HL-60 (cell line): ENCODE measurements at places on chromosomes 7 and 10.

- DNase-seq = no peak
Measured at GRCh38 chr10:129151281-129151680, 315.8 kb upstream of the MGMT start.

- DNase-seq = peak; percentile 13
Measured at GRCh38 chr7:32458025-32458424, 32.2 kb downstream of the LSM5 start.

DNA sequence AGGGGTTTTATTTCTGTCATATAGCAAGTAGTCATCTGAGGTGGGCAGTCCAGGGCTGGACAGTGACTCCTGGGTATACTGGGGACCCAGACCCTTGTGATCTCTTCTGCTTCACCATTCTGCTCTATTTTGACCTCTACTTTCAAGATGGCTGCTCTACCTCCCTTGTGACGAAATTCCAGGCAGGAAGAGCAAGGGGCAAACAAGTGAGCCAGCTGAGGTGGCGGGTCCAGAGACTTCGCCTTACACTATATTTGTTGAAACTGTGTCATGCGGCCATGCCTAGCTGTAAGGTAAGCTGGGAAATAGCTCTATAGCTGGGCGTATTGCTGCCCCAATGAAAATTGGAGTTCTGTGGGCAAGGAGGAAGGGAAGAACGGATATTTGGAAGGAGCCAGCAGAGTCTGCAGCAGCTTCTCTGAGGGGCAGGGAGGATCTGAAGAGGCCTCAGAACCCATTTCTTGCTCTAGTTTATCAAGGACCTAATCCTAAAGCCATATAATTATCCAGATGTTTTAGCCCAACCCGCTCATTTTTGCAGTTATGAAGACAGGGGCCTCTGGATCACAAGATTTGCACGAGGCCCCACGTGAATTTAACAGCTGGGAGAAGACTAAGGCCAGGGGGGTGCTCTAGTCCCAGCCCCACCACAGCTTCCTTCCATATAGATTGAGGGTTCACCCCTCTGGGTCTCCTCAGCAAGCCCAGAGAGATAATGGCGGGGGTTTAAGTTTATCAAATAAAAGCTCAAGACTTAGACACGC lies 7.7 kb upstream of the CPA1 start:
- DNase-seq = no peak

GRCh38 chr7:66847879-66848790 lies 72.9 kb upstream of the TMEM248 start:
- peak; percentile 73 for DNase-seq

DNA sequence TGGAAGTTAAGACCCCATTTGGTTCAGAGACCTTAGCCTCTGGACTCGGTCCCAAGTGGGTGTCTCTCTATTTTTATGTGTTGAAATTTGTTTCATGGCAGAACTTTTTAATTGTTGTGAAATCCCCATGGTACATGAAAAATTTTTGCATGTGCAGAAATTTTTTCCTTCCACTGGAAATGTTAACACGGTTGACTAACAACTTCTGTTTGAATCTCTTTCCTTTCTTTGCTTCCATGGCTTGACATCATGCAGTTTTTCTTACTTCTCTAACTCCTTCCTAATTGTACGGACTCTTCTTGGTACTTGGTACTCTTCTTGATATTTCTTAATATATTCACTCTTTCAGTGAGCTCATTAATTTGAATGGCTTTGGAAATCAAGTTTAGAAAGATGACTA lies 18.3 kb downstream of the MDFIC start:
- no peak for DNase-seq

GRCh38 chr7:37489703-37490102 lies 41.0 kb upstream of the ELMO1 start:
- no peak for DNase-seq

DNA sequence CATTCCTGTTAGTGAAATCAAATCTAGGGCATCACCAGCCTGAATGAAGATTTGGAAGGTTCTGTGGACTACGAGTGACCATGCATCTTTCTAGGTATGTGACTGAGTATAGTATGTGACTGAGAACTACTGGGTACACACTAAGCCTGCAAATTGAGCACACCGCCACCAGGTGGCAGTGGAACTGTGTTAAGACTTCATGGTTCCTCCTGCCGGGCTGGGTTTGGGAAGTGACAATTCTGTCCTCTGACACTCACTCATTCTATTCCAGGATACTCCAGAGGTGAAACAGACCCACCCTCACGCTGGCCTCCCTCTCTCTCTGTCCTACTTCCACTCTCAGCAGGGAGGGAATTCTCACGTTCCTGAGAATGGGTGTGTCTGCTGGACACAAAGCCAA lies 84.0 kb upstream of the TMEM248 start:
- DNase-seq = peak; percentile 77

- DNase-seq = no peak
Measured at GRCh38 chr10:97887399-97887798, 37.8 kb downstream of the GOLGA7B start.

- DNase-seq = peak; percentile 13
Measured at GRCh38 chr7:112556633-112557032, 75.8 kb downstream of the LSMEM1 start.

GRCh38 chr10:110284262-110284661 lies 20.5 kb downstream of the SMNDC1 start:
- no peak for DNase-seq

DNA sequence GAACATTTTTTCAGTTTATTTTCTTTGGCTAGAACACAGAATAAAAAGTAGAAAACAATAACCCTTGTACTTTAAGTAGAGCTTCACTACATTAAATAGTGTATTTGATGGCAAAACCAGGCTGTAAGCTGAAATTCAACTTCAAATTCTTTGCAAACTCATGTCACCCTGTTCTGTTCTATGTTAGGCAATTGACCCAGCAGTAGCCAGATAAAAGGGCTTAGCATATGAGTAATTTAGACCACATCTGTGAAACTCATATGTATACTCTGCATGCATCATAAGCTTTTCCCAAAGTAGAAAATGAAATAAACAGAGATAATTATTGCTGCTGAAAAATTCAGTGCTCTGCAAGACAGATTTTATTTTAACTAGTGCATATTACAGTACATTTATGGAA lies 150.2 kb downstream of the GNAI1 start:
- no peak for DNase-seq

- no peak for DNase-seq
Measured at GRCh38 chr7:39609113-39609934, 14.0 kb upstream of the RALA start.

DNA sequence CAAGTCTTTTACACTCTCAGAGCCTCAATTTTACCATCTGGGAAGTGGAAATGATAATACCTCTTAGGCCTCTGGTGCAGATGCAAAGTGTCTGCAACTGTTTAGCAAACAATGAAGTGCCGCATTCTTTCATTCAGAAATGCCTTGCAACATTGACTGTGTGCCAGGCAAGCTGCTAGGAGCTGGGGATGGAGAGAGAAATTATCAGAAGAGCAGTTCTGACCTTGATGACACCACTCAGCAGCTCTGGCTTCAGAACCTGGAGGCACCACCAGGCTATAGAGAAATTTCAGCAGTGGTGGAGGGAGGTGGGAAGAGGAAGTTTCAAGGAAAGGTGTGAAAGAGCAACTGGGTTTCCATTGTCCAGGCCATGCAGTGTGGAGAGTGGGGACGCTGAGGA lies 78.1 kb upstream of the HABP2 start:
- DNase-seq = no peak

- no peak for DNase-seq
Measured at GRCh38 chr7:45650404-45651394, 76.5 kb downstream of the ADCY1 start.

GRCh38 chr7:18201350-18201749 lies 173.7 kb upstream of the PRPS1L1 start:
- no peak for DNase-seq

- DNase-seq = no peak
Measured at GRCh38 chr10:102465466-102465865, 14.1 kb upstream of the C10orf95 start.

DNA sequence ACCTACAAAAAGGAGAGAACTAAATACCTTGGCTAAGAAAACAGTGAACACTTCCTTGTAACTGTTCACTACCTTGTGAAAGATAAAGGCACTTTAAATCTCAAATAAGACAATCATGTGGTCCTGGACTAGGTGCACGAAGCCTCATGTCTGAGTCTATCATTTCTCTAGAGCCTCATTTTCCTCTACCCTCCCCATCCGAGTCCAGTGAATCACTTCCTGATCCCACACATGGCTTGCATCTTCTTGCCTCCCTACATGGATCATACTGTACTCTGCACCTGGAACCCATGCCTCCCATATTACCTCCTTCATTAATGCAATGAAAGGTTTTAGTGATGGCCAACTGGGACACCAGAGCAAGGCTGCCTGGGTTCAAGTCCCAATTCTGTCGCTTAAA lies 34.5 kb downstream of the SNX10 start:
- DNase-seq = no peak

GRCh38 chr10:75613685-75614504 lies 182.5 kb downstream of the LRMDA start:
- no peak for DNase-seq

DNA sequence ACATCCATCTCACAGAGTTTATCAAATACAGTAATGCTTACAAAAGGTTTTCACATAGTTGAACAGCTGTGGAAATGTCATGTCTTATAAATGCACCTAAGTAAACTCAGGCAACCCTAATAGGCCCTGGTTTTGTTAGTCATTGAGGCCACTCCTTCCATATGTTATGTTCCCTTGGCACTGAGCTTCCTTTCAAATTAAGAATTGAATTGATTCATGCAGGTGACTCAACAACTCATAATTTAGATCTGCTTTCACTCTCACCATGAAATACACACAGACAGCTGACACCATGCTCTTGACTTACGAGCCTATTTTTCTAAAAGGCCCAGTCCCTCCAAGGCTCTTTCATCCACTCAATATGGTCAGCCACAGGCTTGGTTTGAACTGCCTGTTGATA lies 476.9 kb downstream of the KCNMA1 start:
- DNase-seq = no peak

DNA sequence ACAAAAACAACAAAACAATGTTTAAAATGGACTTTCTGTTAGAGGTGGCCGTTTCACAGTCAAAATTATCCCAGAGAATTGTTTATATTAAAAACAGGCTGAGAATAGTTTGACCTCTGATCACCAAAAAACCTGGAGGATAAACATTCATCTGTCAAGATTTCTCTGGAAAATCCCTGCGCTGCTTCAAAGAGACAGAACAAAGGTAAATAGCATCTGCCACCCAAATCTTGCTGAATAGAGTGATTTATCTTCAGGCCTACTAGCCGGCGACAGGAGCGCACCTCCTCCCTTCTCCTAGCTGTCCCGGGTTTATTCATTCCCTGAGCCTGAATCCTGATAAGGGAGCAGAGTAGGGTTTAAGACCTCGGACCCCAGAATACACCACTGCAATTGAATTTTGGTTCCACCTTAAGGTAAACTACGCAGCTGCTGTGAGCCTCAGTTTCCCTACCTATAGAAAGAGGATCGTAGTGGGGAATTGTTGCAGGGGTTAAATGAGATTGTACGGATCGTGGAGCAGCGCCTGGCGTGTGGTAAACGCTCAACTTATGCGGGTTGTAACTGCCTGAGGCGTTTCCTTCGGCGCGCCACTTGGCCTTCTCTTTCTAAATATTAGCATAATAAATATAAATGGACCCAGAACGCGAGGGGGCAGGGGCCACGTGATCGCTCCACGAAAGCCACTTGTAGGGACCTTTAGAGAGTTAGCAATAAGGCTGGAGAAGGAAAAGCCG lies 498 bp upstream of the ST7 start:
- peak; percentile 60 for DNase-seq

GRCh38 chr7:44275957-44276570 lies 49.3 kb downstream of the CAMK2B start:
- DNase-seq = no peak

- no peak for DNase-seq
Measured at GRCh38 chr10:125605167-125605566, 77.8 kb downstream of the TEX36 start.
